Pulmonary artery endothelial cell (primary cell): ENCODE measurements at places on chromosomes 6 and 20.
A peak's percentile ranks its signal among the peaks of the same experiment; 100 is the strongest.

- DNase-seq, result no peak
Observed at GRCh38 chr6:44263354-44264100, 1.8 kb downstream of the NFKBIE start.

- no peak for DNase-seq
Observed at GRCh38 chr6:127517693-127518092, 1.4 kb downstream of the MTCL3 start.

GRCh38 chr20:8304124-8304816 lies 172.2 kb downstream of the PLCB1 start:
- DNase-seq, result no peak

DNA sequence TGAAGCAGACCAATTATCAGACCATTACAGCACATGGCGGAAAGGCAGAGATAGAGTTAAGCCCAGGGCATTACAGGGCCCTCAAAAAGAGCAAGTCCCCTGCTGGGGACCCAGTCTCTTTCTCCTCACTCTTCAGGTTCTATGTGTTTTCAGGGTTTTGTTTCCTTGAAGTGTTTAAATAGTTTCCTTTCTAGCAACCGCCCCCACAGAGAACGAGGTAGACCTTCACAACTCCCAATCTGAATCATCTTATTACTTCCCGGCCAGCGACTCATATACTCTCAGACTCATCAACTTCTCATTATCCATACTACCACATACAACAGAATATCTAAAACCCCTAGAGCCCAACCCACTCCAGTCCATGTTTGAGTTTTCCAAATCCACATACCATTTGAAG lies 526.6 kb upstream of the ARID1B start:
- no peak for DNase-seq

- DNase-seq, result no peak
Observed at GRCh38 chr6:70672549-70672948, 4.9 kb downstream of the SMAP1 start.

DNA sequence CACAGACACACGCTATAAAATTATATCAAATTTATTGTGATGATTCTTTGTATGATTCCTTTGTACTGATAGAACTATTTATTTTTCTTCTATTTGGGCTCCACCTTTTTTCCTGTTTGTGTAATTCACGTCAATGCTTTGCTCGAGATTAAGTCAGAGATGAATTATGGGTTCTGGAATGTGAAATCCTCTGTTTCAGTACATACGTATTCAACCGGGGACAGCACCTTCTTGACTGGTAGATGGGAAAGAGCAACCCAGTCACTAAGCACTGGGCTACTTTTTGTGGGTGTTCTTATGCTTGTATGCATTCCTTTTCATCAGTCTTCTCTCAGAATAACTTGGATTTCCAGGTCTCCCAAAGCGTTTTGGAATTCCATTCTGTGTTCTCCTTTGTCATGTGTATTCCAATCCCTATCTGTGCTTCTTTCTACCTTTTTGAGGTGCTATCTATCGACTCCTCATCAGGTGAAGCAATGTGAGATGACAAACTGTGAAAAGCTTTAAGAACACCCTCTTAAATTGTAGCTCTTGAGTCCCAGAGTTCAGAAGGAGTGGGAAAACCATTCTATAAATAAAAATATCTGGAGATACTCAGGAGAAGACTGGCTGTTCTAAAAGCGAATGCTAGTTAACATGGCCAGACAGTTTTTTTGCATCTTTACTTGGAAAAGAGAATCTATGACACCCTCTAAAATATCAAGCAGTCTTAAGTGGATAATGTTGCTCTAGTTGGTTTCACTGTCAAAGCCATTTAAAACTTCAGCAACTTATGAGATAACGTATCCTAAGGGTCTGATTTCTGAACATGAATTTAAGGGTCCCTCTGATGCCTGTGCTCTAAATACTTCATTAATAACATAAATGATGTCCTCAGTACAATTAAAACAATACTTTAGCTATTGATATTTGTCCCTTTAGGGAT lies 197.7 kb upstream of the PREP start:
- no peak for DNase-seq

- no peak for DNase-seq
Observed at GRCh38 chr6:170162775-170163404, 128.0 kb downstream of the DLL1 start.

- no peak for DNase-seq
Observed at GRCh38 chr6:37182736-37183590, 13.0 kb downstream of the PIM1 start.

- no peak for DNase-seq
Observed at GRCh38 chr6:25013246-25013645, 77.5 kb upstream of the RIPOR2 start.

DNA sequence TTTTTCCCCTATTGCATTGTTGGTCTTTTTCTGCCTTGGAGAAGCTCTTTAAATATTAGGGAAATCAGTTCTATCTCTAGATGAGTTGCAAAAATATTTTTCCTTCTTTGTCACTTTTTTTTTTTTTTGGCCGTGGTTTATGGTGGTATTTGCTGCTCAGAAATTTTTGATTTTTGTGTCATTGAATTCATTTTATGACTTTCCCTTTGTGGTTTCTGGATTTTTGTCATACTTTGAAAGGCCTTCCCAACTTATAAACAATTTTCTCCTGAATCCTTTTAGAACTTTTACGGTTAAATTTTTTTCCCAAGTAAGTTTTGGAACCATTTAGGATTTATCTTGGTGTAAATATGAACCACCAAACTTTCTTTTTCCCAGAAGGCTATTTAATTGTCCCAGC lies 145.6 kb downstream of the GJA10 start:
- DNase-seq, result no peak

DNA sequence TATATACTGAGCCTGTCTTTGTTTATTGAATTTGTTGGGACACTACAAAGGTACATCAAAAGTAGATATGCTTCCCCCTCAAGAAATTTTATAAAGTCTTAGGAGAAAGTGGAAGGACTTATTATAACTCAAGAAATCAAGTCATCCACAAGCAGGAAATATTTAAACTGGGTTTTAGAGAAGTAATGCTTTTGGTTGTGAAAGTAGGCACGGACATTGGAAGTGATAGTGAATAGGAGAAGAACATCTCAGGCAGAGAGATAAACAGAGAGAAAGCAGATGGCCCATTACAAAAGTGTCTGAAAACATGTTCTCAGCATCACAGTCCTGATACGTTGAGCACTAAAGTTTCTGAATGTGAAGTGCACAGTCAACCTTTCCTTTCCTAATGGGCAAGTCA lies 415.6 kb upstream of the RNF217 start:
- no peak for DNase-seq

DNA sequence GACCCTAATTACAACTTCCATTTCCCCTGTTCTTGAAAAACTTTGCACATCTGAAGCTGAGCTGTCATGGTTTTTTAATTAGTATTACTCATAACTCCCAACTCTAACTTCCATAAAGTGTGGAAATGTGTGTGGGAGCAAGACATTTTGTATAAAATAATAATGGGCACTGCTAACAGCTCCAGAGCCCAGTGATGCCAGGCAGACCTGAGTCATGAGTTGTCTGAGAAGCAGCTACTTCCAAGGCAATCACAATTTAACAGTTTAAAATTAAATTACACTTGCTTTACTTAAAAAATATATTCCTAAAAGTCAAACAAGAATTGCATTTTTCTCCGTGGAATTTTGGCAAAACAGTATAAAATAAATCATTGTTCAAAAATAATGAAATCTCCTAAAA lies 6.4 kb downstream of the SLC2A12 start:
- DNase-seq, result no peak

- no peak for DNase-seq
Observed at GRCh38 chr6:106799031-106799894, 169.9 kb downstream of the QRSL1 start.

GRCh38 chr6:31770860-31771259 lies 6.3 kb downstream of the VWA7 start:
- no peak for DNase-seq

GRCh38 chr20:10711903-10712451 lies 38.2 kb upstream of the JAG1 start:
- DNase-seq, result no peak

GRCh38 chr6:3341467-3341866 lies 82.7 kb downstream of the PSMG4 start:
- no peak for DNase-seq

DNA sequence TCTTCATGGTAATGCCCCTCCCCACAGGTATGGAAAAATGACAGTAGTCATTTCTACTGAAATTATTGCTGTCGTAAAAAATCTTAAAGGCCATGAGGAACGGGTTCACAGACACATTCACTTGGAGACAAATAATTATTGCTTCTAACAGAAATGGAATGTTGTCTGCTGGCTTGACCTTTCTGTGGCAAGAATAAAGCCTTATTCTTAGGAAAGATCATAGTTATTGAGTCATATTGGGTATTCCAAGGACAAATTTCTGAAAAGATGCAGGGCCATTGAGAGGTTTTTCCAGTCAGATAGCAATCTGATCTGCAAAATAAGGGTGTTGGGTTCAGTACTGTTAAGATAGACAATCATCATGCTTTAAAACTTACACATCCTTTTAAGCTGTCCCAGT lies 29.2 kb downstream of the AKAP7 start:
- DNase-seq, result no peak

DNA sequence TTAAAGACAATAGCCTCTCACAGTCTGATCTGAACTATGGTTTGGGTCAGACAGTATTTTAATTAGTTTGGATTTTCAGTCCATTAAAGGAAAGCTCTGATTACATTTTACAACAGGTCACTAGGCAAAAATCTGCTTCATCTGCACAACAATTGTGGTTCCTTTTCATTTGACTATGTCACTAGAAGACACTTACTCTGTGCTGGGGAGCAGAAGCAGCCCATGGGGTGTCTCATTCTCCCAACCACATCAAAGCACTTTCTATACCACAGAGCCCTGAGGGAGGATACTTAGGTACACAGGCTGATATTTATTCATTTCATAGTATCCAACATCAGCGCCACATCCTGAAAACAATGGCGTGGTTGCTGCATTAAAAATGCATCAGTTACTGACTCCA lies 36.6 kb upstream of the HDAC2 start:
- no peak for DNase-seq

DNA sequence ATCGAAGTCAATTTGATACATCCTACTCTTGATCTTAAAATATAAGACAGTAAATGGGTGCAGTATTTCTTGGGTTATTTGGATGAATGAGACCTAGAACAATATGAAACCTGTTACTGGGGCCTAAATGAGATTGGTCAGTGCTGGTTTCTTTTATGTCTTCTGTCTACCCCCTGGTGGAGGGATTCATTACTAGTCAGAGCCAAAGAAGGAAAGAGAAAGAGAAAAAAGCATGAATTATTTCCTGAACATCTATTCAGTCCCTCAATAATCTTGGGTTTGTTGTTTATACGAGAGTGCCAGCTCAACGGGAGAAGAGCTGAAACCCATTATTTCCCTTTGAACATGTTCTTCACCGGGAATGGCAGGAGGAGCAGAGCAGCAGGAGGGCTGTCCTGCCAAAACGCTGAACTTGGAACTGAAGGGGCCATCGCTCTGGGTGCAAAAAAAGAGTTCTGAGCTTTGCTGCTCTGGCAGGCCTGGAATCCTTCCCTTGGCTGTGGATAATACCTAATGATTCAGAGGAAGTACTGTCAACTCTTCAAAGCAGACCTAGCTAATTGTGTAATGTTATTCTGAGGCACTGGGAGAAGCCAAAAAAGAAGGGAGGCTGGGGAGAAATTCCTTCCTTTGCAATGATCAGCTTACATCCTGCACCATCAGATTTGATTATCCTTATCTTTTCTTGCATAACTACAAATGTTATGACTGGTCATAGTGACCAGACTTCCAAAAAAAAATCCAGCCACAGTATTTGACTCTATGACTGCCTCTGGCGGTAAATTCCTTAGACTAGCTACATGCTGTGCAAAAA lies 72.0 kb downstream of the BLOC1S5 start:
- DNase-seq, result peak; percentile 93

- peak; percentile 99 for DNase-seq
Observed at GRCh38 chr20:35616465-35617396, 1.1 kb downstream of the SPAG4 start.

DNA sequence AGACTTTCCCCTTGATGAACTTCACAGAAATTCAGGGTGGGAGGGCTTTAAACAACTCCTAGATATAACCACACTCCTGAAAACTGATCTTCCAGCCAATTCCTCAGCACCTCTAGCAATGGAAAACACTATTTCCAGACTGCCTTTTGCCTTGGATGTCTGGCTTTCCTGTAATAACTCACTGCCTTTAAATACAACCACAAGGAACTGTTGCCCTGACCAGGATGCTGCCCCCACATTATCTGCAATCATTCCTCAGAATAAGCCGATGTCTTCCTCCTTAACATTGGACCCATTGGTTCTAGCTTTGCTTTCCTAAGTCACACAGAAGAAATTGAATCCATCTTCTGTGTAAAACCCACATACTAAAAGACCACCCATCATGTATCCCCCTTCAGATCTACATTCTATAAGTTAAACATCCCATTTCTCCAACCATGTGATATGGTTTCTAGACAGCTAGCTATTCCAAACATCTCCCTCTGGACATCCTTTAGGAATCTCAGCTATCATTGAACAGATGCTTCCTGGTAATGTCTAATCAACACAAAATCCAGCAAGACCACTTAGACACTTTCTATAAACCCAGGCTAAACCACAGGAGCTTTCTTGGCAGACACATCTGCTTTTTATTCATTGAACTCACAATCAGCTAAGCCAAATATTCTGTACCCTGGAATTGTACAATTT lies 95.9 kb upstream of the KCNQ5 start:
- DNase-seq, result no peak

DNA sequence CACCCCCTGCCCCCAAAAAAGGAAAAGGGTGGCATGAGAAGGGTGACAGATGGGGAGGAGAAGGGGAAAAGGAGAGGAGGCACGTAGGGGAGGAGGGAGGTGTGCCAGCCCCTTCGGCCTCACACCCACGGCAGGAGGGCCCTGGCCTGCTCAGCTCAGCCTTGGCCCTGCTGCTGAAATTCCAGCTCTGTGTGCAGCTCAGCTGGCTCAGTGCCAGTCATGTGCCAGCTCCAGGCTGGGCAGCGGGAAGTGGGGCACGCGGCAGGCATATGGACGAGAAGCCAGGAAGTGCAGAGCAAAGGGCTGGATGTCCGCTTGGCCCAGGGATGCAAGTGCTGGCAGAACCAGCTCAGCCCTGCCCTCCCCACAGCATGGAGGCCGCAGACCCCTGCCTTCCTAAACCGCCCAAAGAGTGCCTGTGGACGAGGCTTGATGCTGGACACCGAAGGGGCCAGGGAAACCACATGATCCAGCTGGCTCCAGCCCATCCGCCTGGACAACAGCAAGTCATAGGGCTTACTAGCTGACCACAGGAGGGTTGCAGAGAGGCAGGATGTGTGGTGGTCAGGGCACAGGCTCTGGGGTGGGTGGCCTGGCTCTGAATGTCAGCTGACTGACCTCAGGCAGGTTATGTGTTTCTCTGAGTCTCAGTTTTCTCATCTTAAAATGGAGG lies 60.2 kb downstream of the NOL4L start:
- DNase-seq, result no peak

GRCh38 chr20:2364044-2364443 lies 16.7 kb upstream of the TGM6 start:
- DNase-seq, result no peak
